ENCODE measurements at places on chromosomes 1 and 21.
A peak's percentile ranks its signal among the peaks of the same experiment; 100 is the strongest.

- DNase-seq = no peak
Observed at GRCh38 chr21:33308586-33309490, 15.9 kb upstream of the IFNAR1 start.

DNA sequence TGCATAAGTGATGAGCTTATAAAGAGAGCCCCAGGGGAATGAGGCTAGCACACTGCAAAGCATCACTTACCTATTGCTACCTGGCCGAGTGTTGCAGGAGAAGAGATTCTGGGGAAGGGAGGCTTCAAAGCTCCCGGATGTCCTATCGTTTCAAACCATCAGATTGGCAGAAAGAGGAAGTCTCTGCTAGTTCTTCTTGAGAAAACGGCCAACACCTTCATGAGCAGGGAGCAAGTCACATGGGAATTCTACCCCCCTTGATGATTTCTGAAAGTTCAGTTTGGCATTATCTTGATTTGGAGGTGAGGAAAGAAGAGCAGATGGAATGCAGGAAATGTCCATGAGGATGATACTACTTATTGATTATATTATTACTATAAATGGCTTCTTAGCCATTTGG lies 16.2 kb downstream of the SYF2 start:
- DNase-seq = no peak

DNA sequence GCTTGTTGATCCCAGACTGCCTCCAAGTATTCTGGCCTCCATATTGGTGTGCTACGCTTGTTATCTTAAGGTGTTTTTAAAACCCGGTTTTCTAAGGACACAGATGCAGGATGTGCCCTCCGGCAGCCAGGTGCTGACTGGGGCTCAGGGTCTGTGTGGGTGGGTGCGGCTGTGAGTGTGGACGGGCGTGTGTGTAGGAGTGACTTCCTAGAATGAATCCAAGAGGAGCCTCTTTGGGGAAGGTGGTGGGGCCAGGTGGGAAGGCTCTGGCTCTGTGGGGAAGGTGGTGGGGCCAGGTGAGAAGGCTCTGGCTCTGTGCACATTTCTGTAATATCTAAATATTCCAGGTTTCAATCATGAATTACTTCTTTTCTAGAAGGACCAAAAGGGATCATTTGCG lies 12.8 kb upstream of the TSPEAR start:
- DNase-seq = no peak

DNA sequence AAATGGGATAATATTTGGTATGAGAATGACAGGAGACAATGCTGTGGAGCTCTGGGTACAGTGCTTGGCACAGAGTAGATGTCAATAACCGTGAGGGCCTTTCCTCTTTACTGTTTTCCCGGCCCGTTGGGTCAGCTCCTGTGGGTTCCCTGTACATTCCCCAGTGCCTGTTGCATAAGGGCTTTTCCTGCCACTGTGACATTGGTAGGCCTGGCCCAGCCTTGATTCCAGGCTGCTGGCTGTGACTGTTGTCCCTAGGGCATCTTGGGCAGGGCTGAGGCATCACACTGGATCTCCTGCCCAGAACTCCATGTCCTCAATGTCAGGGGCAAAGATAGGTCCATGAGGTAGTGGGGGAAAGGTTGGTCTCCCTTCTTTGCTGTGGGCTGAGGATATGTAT lies 25.8 kb upstream of the MYCL start:
- no peak for DNase-seq

DNA sequence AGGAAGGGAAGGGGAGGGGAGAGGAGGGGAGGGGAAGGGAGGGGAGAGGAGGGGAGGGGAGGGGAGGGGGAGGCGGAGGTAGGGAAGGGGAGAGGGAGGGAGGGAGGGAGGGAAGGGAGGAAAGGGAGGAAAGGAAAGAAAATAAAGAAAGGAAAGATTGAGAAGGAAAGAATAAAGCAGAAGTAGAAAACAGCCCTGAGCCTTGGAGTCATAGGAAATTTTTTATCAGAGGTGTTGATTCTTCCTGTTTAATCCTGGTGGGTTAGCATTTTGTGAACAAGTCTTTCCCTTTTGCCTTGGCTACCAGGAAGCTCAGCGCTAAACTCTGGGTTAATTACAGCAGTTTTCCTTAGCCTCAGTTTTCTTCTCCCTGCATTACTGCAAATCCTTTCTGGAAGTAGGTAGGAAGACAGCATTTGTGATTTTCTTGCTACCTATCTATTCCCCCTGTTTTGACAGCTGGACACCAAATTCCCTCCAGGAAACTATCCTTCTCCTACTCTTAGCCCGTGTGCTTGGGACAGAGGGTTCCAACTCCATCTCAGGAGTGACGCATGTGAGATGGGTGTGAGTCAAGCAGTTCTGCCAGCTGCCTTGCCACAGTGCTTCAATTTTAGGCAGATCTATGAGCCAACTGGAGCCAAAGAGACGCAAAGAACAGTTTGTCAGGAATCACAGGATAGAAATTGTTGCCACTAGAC lies 26.9 kb downstream of the TOMM20 start:
- DNase-seq = no peak

DNA sequence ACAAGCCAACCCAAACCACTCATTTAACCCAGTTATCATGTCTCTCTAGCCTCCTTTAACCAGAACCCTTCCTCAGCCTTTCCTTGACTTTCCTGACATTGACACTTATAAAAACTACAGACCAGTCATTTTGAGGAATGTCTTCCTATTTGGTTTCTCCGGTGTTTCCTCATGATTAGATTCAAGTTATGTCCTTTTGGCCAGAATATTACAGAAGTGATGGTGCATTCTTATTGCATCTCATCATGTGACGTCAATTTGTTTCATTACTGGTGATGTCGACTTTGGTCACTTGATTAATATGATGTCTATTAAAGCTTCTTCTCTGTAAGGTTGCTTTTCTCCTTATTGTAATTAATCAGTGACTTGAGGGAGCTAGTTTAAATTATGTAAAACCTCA lies 6.1 kb upstream of the RCSD1 start:
- no peak for DNase-seq

- no peak for DNase-seq
Observed at GRCh38 chr1:172540635-172541034, 7.7 kb downstream of the SUCO start.

GRCh38 chr1:61536174-61537108 lies 188.5 kb downstream of the TM2D1 start:
- no peak for DNase-seq

- DNase-seq = no peak
Observed at GRCh38 chr1:236687273-236687672, 974 bp downstream of the ACTN2 start.

- no peak for DNase-seq
Observed at GRCh38 chr1:240737298-240737697, 125.3 kb upstream of the GREM2 start.

- DNase-seq = no peak
Observed at GRCh38 chr1:44660176-44660575, 14.1 kb downstream of the TMEM53 start.

GRCh38 chr21:32141318-32141633 lies 137.6 kb downstream of the MIS18A start:
- DNase-seq = no peak

DNA sequence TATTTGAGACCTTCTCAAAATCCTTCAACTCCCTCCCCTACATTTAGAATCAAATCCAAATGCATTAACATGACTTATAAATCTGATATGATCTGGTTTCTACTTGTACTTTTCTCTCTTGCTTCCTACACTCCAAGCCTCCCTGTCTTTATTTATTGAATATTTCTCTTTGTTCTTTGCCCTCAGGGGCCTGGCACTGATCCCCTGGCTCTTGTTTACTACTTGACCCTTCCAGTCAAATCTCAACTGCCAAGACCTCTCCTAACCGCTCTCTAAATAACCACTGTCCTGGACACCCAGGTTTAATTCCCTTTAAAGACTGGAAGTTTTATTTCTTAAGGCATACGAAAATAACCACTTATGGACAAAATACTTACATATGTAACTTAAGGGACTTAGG lies 248.9 kb downstream of the CHRM3 start:
- DNase-seq = no peak

GRCh38 chr1:200317236-200317635 lies 92.6 kb downstream of the ZNF281 start:
- no peak for DNase-seq

DNA sequence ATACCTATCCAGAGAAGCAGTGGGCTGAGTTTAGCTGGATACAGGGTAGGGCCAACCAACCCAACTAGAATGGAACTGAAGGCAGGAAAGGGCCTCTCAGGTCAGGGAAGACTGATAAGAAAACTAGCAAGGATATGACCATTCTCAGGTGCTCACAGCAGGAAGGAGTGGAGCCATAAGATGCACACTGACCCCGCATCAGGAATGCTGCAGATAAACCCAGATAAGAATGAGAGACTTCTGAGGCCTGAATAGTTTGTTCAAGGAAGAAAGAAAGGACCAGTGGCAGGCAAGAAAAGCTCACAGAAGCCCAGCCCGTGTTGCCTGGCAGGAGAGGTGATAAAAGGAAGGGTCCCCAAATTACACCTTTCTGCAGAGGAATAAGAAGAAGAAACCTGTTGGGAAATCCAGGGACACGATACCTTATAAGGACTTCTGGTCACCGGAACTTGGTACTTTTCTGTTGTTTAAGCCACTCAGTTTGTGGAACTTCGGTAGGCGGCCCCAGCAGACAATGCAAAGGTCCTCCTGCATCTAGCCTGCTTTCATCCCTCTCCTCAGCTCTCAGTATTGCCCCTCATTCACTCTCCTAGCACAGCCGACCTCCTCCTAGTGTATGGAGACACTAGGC lies 58.9 kb downstream of the ATP1A1 start:
- no peak for DNase-seq

DNA sequence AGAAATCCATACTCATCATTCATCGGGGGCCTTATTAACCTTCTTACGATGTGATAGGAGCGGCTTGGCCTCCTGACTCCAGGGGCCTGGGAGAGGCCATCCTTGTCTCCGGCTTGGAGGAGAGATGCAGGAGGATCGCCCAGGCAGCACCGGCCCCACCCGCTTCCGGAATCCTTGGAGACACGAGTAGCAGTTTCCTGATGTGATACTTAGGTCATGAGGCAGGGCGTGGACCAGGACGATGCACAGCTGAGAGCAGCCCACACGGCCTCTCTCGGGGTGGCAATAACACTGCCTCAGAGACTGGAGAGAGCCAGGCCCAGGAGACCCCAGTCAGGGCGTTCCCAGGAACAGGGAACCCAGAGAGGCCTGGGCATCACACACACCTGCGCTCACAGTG lies 163.6 kb upstream of the ARHGEF16 start:
- no peak for DNase-seq

- DNase-seq = peak; percentile 6
Observed at GRCh38 chr1:52032785-52033131, 852 bp downstream of the KTI12 start.

DNA sequence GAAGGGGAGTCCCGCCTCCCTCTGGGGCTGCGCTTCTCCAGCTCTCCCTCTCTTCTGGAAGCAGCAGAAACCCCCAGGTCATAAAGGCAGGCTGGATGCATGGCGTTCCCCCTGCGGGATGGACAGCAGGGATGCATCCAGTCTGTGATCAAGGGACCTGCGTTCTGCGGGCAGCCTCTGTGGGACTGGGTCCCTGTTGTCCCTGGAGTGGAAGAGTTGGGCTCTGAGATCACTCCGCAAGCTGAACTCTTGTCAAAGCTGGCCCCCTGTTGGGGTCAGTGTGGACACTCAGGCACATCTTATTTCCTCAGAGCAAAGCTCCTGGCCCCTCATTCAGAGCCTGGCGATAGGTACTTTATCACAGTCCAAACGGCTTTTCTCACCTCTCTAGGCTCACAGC lies 341.2 kb downstream of the PTPRU start:
- DNase-seq = no peak

- no peak for DNase-seq
Observed at GRCh38 chr1:65477414-65478378, 57.2 kb downstream of the LEPR start.

DNA sequence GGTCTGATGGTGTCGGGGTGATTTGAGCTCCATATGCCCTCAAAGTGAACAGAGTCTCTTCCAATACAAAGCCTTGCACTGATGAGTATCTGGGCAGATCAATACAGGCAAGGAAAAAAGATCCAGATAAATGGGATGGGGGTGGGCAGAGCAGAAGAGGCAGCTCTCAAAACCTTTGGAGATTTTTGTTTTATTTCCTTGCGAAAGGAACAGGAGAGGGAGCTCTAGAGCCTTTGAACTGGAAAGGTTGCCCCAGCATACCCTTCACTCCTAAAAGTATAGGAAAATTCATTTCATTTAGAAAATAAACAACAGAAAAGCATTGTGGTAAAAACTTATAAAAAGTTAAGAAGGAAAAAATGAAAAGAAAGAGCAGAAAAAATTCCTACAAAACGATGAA lies 31.4 kb upstream of the OLIG2 start:
- DNase-seq = no peak

- DNase-seq = no peak
Observed at GRCh38 chr1:35574125-35574654, 1.1 kb downstream of the TFAP2E start.

DNA sequence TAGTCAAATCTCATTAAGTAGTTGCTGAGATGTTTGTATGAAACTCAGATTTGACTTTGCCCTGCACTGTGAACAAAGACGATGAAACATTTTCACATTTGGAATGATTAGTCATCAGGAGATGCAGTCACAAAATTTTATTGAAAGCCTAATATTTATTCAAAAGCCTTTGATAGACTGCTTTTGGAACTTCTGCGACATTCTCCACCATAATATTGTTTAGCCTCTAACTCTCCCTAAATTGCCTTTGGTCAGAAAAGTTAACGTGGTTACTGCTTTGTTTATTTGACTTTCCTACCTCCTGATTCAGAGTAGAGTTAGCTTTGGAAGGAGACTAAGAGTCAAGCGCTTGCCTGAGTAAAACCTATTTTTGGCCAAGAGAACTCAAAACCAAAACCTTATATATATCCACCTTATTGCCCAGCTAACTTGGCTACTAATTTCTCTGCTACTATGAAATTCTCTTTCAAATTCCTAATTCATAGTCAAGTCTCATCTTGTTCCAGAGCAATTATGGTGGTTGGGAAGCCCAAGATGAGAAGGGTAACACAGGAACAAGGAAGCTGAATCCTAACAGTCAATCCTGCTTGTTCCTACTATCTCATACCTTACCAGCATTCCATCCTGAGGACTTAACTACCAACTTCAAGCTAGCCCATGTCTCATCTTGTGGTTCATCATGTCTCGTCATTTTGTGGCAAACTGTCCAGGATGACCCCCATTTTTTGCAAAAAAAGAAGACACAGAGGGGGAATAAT lies 429.6 kb downstream of the USP25 start:
- no peak for DNase-seq

DNA sequence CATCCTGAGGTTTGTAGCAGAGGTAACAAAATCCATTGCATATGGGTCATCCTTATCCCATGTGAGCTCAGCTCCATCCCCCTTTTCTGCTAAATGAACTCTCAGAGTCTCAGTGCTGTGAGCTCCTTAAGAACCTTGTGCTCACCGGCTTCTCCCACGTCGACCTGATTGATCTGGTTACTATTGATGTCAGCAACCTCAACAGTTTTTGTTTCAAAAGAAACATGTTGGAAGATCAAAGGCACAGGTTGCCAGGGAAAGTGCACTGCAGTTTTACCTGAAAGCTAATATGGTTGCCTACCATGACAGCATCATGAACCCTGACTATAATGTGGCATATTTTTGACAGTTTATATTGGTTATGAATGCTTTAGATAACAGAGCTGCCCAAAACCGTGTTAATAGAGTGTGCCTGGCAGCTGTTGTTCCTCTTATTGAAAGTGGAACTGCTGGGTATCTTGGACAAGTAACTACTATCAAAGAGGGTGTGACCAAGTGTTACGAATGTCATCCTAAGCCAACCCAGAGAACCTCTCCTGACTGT lies 131.4 kb downstream of the HS2ST1 start:
- DNase-seq = peak; percentile 19

- DNase-seq = no peak
Observed at GRCh38 chr1:90834886-90835660, 118.0 kb upstream of the BARHL2 start.
